ENCODE measurements at places on chromosomes 1 and 21.

- no peak for DNase-seq
Observed at GRCh38 chr1:237166593-237167101, 124.7 kb downstream of the RYR2 start.

GRCh38 chr1:15696956-15697521 is 12.9 kb downstream of the PLEKHM2 start:
- DNase-seq, result peak; percentile 2

DNA sequence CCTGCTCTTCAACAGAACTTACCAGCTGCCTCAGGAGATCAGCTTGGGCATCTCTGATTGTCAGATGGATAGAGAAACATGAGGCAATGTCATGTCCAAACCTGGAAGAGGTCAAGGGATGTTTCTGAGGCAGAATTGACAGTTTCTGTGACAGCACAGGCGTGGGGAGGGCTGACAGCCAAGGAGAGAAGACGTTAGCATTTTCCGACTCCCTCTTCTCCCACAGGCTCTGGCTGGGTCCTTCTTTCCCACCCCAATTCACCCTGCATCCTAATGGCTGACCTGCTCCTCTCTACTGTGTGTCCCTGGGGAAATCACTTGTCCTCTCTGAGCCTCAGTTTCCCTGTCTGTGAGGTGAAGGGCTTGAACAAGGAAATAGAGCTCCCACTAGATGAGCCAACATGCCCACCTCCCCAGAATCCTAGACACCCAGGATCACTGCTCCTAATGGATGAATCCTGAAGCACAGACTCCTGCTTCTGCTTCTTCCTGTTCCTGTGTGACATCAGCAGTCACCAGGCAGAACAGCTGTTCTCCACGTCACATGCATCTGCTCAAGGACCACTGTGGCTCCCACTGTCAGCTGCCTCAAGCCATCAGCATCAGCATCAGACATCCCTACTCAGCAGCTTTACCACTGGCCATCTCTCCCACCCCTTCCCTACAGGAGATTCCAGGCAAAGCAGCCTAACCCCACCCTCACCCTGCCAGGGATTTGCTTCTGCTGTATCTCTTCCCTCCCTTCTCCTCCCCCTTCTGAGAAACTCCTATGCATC is 408.0 kb downstream of the MATN1 start:
- DNase-seq, result no peak

DNA sequence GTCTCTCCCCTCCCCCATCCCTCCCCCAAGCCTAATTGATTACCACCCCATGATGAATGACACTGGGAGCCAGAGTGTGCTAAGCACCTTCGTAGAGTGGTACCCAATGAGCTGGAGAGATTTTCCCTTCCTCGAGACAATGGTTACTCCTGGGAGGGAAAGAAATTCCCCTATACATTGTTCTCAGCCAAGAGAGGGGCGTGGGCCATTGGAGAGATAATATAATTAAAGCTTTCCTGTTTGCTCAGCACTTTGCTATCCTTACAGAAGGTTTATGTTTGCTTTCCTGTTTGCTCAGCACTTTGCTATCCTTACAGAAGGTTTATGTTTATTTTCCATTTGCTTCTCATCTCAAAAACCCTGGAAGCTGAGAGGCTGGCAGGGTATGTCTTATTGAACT is 126.1 kb upstream of the KLHDC7A start:
- no peak for DNase-seq

Data from stimulated activated CD4-positive, alpha-beta T cell treated with anti-CD3 and anti-CD28 coated beads, Interleukin-15, amount 100 ng/mL, for 1 hour (primary cell).